ENCODE measurements at places on chromosomes 3 and 15.

- DNase-seq: no peak
Measured at GRCh38 chr3:125684199-125684598, 88.9 kb upstream of the OSBPL11 start.

DNA sequence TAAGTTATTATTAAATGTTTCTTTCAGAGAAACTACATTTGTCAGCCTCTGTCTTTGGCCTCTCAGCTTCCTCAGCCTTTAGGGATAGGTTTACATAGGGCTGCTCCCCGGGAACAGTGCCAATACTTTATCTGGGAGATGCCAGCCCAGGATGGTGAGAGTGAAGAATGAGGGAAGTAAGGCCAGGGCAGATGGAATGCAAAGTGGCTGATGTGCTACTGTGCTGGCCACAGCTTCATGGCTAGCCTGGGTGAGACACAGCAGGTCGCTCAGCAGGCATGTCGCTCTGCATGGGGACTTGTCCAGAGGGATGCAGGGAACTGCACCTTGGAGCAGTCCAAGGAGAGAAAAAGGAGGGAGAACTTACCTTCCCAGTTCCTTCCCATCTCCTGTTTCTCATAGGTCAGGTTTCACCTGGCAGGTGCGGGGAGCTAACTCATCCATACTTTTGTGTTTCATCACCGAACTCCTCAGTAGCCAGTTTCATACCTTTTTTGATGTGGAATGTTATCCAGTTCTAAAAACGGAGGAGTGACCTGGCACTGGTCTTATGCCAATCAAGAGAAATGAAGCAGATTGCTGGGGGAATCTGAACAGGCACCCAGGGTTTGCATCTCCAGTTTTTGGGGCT is 30.9 kb upstream of the C15orf39 start:
- DNase-seq: no peak

GRCh38 chr3:40997711-40998519 is 201.4 kb upstream of the CTNNB1 start:
- DNase-seq: peak; percentile 8

GRCh38 chr3:112685420-112685819 is 44.5 kb upstream of the CCDC80 start:
- DNase-seq: no peak

GRCh38 chr3:194265505-194265892 is 85.6 kb downstream of the CPN2 start:
- peak; percentile 13 for DNase-seq

GRCh38 chr3:151268267-151269235 is 9.8 kb downstream of the P2RY14 start:
- no peak for DNase-seq

Data from inflammatory macrophage treated with lipopolysaccharide for 1 hour (primary cell).